H9 (cell line): ENCODE measurements at places on chromosomes 3 and 15. TPM values are rescaled to one million over a fixed set of nuclear protein-coding genes. Genes with fewer than 3 reads are reported as not detected.
A peak's percentile ranks its signal among the peaks of the same experiment; 100 is the strongest.

DNA sequence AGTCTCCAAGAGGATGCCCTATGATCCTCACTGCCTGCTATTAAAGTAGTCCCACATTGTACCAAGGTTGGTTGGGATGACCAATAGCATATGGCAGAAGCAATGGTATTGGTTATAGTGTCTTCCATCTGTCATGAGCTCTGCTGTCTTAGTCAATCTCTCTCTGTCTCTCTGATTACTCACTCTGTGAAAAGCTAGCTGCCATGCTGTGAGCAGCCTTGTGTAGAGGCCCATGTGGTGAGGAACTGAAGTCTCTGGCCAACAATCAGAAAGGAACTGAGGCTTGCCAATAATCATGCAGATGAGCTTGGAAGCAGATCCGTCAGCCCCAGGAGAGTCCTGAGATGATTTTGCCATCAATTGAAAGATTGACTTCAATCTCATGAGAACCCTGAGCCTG, 60.3 kb upstream of the CFAP161 start:
- no peak for DNase-seq
- no peaks in the 10 kb centered on the region for H3K27me3 ChIP-seq
- no peaks in the 10 kb centered on the region for H3K4me1 ChIP-seq
- H3K4me3 ChIP-seq = no peak overlapping the region
- no peak overlapping the region for H3K27ac ChIP-seq

DNA sequence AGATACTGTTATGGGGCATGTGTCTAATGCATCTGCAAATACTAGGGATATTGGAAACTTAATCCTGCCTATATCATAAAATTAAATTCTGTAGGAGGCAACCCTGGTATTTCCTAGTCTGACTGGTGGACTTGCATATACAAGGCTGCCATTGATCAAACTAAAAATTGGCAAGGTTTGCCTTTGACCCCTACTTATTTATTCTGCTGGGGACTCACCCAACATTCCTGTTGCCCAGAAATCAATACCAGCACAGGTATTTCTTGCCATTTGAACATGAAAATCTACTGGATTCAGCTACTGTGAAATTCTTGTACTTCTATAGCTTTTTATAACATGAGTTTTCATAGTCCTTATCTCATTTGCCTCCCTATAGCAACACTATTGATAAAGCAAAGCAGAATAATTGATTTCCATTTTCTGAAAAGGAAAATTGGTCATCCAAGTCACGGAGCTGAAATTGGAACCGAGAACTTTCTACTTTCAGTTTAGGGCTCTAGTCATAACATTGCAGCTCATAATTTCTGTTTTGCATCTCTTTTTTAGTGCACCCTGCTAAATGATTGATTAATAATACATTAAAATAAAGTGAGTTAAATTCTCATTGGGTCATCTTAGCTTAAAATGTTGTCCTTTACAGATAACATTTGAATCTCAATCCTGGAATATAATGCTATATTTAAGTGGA, 365.2 kb downstream of the MFSD1 start:
- H3K27ac ChIP-seq = no peak overlapping the region
- no peak overlapping the region for H3K4me3 ChIP-seq
- no peaks in the 10 kb centered on the region for H3K27me3 ChIP-seq
- DNase-seq = no peak
- no peaks in the 10 kb centered on the region for H3K4me1 ChIP-seq

GRCh38 chr3:178159691-178160220, 376.5 kb upstream of the KCNMB2 start:
- H3K27me3 ChIP-seq = no peaks in the 10 kb centered on the region
- no peaks in the 10 kb centered on the region for H3K36me3 ChIP-seq
- DNase-seq = no peak
- H3K27ac ChIP-seq = peak overlapping the region; percentile 68
- H3K4me1 ChIP-seq = 0 out of 2 replicates have a peak, but pooled peaks cover 2% of the 10 kb centered on the region

The C3orf52 gene
- total RNA-seq = 11.1 and 11.2 TPM in 2 replicates
